ENCODE measurements at places on chromosomes 6 and 20.
A peak's percentile ranks its signal among the peaks of the same experiment; 100 is the strongest.

- DNase-seq: no peak
Measured at GRCh38 chr6:56022678-56023077, 147.3 kb upstream of the BMP5 start.

DNA sequence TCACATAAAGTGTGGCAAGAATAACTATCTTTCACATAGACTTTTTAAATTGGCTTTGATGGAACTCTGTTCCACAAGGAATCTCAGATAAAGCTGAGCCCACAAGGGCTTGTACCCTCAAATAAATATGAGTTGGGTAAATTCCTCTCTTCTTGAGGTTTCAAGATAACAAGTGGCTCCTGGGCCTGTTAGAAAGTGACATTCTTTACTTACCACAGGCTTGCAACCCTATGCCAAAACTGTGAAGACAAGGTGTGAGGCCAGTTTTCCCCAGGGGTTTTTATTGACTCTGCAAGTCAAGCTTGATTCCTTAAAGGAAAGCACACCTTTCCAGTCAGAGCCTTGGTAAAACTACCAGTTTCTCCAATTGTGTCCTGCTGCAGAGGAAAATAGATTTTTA lies 664.8 kb upstream of the GJE1 start:
- no peak for DNase-seq

GRCh38 chr6:39088331-39088730 lies 26.7 kb downstream of the SAYSD1 start:
- DNase-seq: no peak

DNA sequence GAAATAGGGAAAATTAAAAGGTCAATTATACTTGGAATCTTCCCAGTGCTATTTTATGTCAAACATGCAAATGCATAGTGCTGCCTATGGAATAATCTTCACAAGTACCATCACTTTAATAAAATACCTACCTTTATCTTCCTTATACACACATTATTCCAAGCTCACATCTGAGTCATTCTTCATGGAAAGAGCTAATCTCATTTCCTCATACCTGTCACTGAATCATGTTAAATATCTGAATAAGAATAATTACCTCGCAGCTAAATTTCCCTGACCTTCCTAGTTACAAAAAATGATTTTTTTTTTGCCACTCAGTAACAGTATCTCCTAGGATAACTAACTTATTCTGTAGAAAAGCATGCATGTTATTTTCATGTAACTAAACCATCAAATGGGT lies 661.4 kb upstream of the HS3ST5 start:
- no peak for DNase-seq

DNA sequence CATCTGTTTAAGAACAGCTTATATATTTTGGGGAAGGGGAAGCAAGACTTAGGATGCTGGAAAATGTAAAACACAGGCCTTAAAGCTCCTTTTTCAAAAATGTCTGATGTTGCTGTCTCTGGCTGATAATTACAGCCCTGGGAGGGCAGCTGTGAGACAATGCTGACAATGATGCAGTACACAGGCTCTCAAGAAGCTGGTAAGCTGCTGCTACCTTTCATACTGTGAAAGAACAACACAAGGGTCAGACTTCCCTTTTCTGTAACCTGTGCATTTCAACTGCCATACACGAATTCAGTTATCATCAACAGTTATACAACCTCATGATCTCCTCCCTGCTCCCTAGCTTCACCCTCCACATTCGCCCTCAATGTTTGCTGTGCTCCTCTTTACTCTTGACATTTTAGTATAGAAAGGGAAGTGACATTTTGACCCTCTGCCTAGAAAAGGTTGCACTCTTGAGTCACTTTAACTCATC lies 25.2 kb downstream of the MAP7 start:
- peak; percentile 25 for DNase-seq

- no peak for DNase-seq
Measured at GRCh38 chr6:16420337-16420714, 181.9 kb downstream of the GMPR start.

- peak; percentile 20 for DNase-seq
Measured at GRCh38 chr6:68343901-68344300, 291.2 kb upstream of the ADGRB3 start.

DNA sequence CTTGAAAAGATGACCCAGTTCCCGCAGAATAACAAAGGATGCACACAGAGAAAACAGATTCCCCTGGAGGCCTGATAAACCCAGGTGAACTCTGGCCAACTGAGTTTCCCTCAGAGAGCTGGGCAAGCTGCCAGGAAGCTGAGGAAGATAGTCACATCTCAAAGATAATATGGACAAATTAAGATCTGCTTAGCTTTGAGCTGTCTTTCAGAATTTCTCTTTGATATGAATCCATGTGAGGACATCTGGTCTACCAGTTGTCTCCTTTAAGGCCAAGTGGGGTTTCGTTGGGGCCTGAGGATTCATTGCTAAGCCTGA lies 59.5 kb downstream of the ID4 start:
- no peak for DNase-seq

DNA sequence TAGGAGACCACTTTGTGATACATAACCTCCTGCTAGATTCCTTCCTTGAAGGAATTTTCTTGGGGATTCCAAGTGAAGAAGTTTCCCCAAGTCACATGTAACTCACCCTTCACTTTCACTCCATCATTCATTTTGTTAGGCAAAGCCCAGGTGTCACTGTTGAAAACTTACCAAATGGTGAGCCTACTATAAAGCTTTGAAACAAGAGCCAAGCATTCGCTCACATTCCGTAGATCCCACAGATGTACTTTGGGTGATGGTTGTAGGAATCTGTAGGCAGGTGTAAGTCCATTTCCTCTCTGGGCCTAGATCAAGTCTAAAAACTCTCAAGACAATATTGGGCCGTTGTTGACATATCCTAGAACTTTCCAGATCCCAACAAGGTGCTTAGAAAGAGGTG lies 74.1 kb downstream of the PRDM1 start:
- DNase-seq: no peak

- no peak for DNase-seq
Measured at GRCh38 chr6:81608776-81609175, 143.7 kb downstream of the TENT5A start.

GRCh38 chr20:25242231-25242630 lies 5.7 kb upstream of the PYGB start:
- DNase-seq: no peak

GRCh38 chr6:15317934-15318902 lies 72.3 kb downstream of the JARID2 start:
- no peak for DNase-seq

DNA sequence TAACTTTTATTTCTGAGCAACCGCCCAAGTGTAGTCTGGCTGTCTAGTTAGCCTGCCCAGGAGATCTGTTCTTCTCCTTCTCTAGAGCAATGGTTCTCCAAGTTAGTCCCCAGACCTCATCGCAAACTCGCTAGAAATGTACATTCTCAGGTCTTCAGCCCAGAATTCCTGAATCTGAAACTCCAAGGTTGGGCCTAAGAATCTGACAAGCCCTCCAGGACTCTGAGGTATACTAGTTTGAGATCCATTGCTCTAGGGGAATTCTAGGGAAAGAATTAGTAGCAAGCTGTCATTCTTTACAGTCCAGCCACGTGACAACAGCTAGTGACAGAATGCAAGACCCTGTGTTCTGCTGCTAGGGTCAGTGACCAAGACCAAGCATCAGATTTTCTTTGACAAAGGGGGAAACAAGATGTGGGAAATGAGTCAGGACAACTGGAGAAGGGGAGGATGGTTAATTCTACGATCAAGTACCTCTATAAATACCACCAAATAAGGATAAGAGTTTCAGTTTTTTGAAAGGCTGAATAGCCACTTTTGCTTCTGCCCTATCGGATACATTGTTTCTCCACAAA lies 5.8 kb downstream of the UBE2V1 start:
- no peak for DNase-seq

DNA sequence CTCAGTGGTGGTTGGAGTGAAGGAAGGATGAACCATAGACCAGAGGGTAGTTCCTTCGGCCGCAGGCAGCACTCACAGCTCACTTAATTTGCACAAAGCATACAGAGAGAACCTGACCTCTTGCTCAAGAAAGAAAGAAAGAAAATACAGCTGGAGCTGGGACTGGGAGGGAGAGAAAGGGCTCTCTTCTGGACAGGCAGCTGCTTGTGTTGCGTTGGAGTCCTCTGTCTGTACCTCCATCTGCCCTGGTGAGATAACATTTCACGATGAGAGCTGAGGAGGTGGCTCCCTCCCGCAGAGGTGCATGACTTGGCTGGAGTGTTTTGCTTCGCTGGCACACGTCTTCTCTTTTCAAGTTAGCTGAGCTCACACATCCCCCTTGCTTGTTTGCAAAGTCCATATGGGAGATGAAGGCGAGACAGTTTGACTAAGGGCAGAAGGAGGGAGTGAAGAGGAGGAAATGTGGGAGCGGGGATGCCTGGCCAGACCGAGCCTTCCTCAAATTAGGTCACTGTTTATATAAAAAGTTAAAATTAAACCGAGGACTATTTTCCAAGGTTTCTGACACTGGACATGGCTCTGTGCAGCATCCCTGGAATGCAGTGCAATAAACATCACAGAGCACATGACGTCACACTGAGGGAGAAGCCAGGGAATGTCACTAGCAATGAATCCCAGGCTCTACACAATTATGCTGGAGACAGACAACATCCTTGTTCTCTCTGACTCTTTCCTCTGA lies 359.4 kb downstream of the CD83 start:
- DNase-seq: no peak

- no peak for DNase-seq
Measured at GRCh38 chr6:20929283-20929682, 395.0 kb downstream of the CDKAL1 start.

- DNase-seq: no peak
Measured at GRCh38 chr6:47106216-47106615, 64.1 kb upstream of the ADGRF1 start.

DNA sequence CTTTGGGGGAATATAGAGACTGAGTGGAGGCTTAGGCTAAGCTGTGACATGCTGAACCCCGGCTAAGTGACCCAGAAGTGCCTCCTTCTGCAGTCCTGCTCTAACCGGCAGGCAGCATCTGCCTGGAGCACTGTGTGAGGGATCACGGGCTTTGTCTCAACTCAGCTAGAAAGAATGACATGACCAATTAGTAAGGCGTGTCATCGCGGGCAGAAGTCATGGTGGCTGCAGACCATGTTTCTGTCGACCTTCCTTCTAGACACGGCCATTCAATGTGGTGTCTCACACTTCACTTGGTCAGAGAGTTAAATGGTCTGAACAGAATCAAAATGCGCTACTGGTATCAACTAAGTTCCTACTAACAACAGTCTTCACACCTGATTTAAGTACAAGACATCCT lies 35.0 kb downstream of the HUS1B start:
- DNase-seq: no peak

DNA sequence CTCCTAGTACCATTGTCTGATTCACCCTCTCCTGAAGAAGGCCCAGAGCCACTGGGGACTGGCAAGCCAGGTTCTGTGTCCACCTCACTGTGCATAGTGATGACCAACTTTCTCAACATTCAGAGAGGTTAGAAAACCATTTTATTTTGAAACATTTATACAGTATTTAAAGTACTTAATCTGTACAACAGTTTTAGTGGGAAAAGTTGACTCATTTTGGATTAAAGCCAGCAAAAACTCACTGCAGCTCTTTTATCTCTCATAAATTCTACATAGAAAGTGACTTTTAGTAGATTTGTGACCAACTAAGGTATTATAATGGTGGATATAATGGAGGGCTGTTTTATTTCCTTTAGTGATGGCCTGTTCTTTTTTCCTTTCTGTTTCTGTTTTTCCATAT lies 9.7 kb downstream of the TULP4 start:
- no peak for DNase-seq

GRCh38 chr6:146850981-146851380 lies 252.2 kb downstream of the ADGB start:
- no peak for DNase-seq

DNA sequence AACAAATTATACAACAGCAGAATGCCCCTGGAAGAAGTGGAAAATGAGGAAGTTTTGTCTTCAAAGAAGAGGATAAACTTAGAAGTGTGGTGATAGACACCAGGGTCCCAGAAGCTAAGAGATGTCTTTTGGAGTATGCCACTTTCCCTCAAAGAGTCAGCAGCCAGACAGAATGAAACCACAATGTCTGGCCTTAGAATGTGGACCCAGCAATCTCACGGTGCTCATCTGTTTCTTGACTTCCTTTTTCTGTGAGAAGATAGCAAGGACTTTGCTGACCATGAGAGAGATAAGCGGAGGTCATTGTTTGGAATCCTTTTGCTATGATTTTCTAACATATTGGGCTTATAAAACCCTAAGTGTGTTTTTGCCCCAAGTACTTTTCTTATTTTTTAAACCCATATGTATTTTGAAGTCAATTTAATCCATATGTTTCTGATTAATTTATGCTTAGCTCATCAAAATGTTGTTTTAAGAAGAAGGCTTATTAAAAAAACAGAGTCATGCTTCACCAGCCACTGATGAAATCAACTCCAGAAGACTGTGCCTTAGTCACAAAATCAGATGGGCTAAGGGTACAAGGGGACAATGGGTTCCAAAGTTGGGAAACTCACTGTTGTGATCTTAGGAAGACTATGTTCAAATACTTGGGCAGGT lies 451.2 kb upstream of the JAG1 start:
- no peak for DNase-seq

DNA sequence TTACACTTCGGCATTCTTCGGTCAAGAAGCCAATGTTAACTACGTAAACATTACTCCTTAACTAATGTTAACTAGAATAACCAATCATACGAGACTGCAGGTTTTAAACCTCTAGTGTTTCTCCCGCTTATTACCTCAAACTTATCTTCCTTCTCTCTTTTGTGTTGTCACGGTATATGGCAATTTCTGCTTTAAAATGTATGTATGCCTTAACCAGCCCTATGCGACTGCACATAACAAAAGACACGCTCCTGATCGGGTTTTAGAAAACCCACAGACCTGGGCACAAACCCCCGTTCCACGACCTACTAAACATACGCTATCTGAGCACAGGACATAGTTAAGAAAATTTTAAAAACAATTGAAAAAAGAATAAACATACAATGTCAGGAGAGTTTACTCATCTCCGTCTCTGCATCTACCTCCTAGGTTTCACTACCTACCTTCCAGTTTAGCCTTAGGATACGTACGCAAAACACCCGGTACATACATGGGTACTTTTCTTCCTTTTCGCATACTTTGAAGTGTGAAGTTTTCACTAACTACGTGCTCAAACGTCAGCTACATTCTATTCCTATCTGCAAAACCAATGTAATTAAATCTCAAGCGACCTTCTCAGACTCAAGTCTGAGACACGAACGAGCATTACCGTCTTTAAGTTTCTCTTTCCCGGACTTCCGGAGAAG lies 1.1 kb downstream of the CD164 start:
- DNase-seq: no peak

DNA sequence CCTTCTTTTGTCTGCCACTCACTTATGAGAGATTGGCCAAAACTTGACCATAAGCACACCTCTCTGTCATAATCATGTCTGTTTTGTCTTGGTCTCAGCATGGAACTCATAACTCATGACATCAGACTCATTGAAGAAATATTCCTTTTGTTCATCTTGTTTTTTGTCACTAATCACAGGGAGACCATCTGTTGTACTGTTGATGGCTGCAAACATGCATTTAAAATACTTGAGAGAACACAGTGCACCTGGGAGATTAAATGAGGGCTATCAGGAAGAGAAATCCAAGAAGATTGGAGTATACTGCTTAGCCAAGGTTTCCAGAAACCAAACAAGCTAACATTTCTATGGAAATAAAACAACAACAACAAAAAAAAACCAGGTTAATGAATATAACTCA lies 689.7 kb downstream of the EPM2A start:
- DNase-seq: no peak
